ENCODE measurements at places on chromosomes 7 and 10.

GRCh38 chr7:124689523-124689922 is 76.1 kb downstream of the GPR37 start:
- no peak for DNase-seq

DNA sequence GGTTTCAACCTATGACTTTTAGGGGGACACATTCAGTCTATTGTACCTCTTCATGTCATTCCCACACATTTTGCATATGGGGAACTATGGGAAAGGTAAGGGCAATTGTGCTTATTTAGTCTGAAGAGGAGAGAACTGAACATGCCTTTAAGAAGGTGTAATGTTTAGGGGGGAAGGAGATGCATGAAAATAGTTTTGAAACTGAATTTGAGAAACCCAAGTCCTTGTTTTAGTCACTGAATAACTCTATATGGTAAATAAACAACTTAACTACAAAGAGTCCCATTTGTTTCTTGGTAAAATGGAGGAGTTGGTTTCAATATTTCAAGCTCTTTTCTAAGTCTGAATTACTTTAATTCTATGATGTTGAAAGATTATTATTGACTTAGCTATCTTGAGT is 166.1 kb downstream of the DNAJB9 start:
- DNase-seq = no peak

GRCh38 chr10:89861584-89862301 is 160.4 kb downstream of the KIF20B start:
- DNase-seq = peak; percentile 72

- peak; percentile 20 for DNase-seq
Observed at GRCh38 chr7:131066635-131067034, 261.0 kb upstream of the MKLN1 start.

DNA sequence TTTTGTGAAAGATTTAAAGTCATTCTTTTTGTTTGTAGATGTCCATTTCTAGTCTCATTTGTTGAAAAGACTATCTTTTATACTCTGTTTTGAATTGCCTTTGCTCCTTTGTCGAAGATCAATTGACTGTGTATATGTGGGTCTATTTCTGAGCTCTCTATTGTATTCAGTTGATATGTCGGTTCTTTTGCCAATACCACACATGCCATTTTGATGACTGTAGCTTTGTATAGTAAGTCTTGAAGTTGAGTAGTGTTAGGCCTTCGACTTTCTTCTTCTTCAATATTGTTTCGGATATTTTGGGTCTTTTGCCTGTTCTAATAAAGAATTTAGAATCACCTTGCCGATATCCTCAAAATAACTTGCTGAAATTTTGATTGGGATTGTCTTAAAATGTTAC is 104.5 kb downstream of the CCSER2 start:
- no peak for DNase-seq

- DNase-seq = peak; percentile 71
Observed at GRCh38 chr7:142626420-142627035, 122.7 kb upstream of the PRSS1 start.

GRCh38 chr10:17056781-17057428 is 72.7 kb downstream of the CUBN start:
- peak; percentile 77 for DNase-seq

DNA sequence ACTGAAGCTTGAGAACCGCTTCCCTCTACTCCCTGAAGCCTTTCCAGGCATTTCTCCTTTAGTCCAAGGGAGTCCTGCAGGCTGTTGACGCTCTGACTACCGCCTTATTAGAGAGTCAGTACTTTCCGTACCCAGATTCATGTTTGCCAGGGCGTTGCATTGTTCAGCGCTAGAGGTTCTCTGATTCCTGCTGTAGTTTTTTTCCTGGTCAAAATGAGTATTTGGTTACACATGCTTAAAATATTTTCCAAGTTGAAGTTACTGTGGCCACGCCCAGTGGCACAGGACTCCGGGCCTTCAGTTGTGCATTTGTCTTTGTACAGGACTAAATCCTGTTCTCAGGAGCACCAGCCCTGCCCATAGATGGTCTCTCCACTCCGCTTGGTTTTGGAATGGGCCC is 7.9 kb downstream of the MTURN start:
- DNase-seq = peak; percentile 69

- DNase-seq = peak; percentile 70
Observed at GRCh38 chr10:77949167-77949566, 22.6 kb upstream of the DLG5 start.

- DNase-seq = no peak
Observed at GRCh38 chr7:152553671-152554317, 118.0 kb upstream of the KMT2C start.

- DNase-seq = no peak
Observed at GRCh38 chr7:50725774-50726173, 56.9 kb downstream of the GRB10 start.

GRCh38 chr10:33800545-33800944 is 466.1 kb upstream of the NRP1 start:
- DNase-seq = peak; percentile 42

DNA sequence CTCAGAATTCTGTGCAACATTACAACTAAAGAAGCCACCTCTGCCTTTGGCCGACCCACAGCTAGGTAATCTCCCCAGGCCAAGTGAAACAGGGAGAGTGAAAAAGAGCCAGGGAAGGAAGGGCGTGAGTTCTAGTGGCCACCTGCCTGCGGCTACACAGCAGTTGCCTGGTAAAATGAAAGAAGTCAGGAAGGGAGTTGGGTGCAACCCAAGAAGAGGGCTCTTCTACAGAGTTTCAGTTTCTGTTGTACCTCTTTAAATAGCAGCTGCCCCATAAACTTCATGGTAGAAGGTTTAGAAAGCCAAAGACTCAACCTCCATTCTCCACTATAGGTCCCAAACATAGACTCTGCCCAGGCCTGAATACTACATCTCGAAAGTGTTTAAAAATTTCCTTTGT is 76.2 kb upstream of the TMEM168 start:
- peak; percentile 49 for DNase-seq

- peak; percentile 86 for DNase-seq
Observed at GRCh38 chr10:88848499-88848898, 3.1 kb downstream of the ANKRD22 start.

GRCh38 chr7:150943453-150943814 is 34.7 kb downstream of the KCNH2 start:
- DNase-seq = no peak

DNA sequence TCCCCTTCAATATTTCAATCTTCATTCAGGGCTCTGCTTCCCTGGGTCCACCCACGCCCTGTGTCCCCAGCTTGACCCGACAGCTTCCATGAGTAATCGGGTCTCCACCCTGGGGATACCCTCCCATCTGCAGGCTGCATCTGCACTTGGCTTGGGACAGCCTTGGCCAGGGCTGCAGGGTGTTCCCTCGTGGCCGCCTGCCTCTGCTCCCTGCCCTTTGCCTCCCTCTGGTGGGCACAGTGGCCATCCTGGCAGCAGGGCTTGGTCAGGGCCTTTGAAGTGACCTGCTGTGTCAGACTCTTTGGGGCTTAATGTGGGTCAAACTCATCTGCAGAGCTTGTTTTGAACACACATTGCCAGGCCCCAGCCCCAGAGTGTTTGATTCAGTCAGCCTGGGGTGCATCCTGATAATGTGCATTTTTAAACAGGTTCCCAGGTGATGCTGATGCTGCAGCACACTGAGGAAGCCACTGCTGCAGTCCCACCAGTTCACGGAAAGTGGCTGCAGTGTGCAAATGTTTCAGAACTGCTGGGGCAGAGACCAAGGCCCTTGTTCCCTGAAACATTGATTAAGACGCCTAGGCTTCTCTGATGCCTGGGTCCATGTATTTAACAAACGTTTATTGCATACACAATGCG is 80.7 kb upstream of the SEC61G start:
- peak; percentile 74 for DNase-seq

- DNase-seq = peak; percentile 70
Observed at GRCh38 chr7:24572393-24572996, 757 bp upstream of the PALS2 start.

Measured in RPMI7951 (cell line).